Activated CD4-positive, CD25-positive, alpha-beta regulatory T cell (primary cell): ENCODE measurements at places on chromosomes 1 and 21.

DNA sequence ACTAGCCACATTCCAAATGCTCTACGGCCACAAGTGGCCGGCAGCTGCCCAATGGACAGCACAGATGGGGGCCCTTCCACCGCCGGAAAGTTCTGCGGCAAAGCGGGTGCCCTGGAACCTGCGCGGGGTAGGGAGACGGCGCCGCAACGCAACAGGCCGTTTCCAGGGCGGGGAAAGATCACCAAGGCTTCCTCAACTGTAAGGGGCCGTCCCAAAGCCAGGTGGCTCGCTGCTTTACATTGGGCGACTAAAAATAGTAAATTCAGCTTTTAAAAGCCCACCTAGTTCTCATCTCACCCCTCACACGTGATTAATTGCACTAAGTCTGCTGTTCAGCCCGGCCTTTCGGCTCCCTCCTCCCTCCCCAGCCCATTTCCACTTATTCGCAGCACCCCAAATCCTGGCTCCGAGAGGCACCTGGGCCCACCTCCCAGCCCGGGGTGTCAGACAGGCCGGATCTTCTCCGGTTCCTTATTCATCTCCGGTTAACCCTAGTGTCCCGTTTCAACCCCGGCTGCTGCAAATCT, 643 bp downstream of the CFAP298 start:
- no peak for DNase-seq

DNA sequence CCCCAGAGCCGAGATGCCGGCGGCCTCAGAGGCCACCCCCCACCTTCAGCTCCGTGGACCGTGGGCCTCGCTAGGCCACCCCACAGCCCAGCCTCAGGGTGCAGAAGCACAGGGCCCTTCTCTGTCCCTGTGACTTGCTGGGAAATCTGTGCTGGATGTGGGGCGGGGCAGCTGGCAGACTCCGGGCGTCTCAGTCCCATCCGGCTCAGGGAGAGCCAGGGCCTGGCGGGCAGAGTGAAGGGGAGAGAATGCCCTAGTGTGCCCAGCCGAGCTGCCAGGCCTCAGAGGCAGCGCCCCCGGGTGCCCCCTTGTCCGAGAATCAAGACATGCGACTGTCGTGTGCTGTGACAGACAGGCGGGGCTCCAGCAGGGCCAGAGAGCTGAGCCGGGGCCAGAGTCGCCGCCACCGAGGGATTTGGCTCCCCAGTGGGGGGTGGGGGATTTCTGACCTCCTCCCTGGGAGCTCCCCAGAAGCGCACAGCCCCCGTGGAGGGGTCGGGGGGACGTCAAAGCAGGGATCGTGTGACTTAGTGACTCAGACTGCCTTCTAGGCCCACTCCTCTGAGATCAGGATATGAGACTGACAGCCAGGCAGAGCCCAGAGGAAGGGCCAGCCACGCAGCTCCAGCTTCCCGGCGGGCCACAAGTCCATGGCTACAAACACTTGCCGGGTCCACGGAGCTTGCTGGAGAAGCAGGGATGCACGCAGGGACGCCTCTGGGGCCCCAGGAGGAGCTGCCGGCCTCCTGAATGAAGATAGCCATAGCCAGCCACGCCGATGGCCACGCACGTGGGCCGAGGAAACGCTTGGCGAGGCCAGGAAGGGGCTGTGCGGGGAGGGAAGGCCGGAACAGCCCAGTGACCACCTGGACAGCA, 11.9 kb downstream of the COL6A1 start:
- no peak for DNase-seq

GRCh38 chr1:22055463-22055862, 3.0 kb downstream of the CDC42 start:
- no peak for DNase-seq

GRCh38 chr1:221696027-221696426, 45.9 kb downstream of the DUSP10 start:
- no peak for DNase-seq

DNA sequence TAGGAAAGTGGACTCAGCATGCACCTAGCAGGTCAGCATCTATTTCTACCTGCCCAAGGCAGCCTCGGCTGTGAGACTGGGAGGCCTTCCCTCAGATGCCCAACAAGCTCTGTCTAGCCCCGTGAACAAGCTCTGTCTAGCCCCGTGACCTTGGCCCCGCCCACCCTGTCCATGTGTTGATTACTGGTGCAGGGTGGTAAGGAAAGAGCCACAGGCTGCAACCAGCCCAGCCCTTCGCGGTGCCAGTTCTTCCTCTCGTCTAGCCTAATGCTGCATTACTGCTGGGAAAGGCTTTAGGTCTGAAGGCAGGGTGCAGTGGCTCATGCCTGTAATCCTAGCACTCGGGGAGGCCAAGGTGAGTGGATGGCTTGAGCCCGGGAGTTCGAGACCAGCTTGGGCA, 2.2 kb downstream of the GPR153 start:
- DNase-seq: no peak

GRCh38 chr1:29674627-29675326, 438.5 kb downstream of the PTPRU start:
- no peak for DNase-seq
